ENCODE measurements at places on chromosomes 1 and 21.
A peak's percentile ranks its signal among the peaks of the same experiment; 100 is the strongest.

DNA sequence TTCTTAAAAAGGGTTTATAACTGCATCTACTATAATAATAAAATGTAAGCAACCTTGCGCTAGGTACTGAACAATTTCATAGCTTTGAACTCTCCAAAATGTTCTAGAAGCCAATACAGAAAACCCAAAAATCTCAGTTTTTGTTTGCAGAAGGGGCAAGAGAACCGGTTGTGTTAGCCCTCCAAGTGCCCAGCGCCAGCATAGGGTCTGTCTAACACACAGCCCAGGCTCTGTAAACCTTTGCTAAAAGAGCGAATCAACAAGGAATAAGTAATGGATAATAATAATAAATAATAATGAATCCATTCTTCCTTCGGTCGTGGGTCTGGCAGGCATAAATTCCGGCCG is 333 bp upstream of the CHAF1B start:
- DNase-seq, result no peak

DNA sequence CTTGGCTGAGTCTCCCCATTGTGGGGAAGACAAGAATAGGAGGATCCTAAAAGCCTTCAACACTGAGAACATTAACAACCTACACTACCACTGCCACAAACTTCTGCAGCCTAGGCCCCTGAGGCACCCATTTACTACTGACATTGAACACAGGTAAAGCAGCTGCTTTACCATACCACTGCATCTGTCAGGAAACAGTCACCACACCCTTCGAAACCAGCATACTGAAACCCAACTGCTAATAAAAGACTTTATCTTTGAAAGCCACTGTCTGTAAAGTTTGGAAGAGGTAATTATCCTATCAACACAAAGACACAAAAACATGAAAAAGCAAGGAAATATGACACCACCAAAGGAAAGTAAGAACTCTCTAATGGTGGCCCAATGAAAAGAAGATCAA is 7.4 kb downstream of the IFNAR1 start:
- no peak for DNase-seq

DNA sequence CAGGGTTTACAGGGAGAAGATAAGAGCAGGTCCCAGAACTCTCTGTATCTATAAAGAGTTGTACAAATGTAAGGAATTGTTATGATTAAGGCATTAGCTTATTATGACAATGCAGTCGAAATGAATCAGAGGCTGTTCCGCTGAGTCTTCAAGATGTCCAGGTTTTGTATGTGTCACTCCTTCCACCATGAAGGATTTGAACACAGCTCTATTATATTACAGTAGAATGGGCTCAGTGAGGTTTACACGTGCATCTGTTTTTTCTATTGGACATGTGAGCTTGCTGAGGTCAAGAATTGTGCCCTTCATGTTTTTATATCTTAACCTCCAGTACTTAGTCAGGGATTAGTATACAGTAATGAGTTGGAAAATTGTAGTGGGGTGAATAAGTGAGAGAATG is 86.3 kb downstream of the MPZL1 start:
- DNase-seq, result peak; percentile 71

- no peak for DNase-seq
Observed at GRCh38 chr1:245549996-245550719, 395.4 kb downstream of the KIF26B start.

DNA sequence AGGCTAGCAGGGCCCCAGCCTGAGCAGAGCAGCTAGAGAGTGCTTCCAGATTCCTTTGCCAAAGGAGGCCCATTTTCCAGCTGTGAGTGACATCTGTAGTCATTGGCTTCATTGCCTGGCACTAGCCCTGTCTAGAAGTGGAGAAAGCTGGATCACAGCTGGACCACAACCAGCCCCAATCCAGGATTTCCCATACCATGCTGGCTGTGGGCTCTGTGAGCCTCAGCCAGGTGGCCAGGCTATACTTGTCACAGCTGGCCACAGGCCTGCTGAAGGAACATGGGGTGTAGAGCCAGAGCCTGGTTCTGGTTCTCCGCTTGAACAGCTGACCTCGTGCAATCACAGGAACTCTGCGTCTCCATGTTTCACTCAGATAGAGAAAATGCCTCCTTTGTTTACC is 36.6 kb downstream of the RIMKLA start:
- DNase-seq, result no peak

DNA sequence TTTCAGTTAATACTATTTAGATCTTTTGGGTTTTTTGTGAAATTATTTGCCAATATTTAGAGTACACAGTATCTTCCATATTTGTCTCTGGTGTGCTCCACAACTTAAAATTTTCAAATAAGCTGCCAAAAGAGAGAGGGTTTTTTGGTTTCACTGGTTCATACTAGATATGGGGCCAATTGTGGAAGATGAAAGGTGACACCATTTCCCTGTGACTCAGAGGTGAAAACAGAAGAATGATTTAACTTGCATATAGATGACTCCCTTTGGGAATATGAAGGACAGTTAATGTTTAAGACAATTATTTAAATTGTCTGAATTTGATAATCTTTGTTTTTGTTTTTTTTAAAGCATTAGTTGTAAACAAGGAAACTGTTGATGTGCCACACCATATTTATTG is 37.5 kb downstream of the IVNS1ABP start:
- peak; percentile 11 for DNase-seq

DNA sequence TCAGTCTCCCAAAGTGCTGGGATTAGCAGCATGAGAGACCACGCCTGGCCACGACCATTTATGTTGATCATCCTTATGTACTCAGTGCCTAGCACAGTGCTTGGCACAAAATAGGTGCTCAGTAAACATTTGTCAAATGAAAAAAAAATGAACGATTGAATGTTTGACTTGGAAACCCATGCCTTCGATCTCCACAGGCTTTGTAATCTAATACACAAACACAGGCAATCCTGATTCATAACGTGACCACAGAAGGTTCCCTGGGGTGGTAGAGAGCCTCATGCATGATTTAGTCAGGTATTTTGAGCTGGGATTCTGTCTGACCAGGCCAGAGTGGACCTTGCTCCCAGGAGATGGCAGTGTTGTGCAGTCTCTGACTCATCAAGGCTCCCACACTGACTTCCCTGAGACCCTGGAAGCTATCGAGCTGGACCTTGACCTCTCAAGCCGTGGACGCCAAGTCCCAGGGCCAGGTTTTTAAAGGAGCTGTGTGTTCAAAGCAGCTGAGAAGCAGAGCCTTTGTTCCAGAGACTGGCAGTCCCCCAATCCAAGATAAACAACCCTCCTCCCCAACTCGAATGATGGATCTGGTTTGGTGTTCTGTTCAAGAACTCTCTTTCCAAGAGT is 81.1 kb downstream of the PGM1 start:
- peak; percentile 87 for DNase-seq

GRCh38 chr1:214402613-214403083 is 121.7 kb downstream of the SMYD2 start:
- no peak for DNase-seq

GRCh38 chr1:186289943-186290545 is 85.0 kb downstream of the TPR start:
- DNase-seq, result no peak

DNA sequence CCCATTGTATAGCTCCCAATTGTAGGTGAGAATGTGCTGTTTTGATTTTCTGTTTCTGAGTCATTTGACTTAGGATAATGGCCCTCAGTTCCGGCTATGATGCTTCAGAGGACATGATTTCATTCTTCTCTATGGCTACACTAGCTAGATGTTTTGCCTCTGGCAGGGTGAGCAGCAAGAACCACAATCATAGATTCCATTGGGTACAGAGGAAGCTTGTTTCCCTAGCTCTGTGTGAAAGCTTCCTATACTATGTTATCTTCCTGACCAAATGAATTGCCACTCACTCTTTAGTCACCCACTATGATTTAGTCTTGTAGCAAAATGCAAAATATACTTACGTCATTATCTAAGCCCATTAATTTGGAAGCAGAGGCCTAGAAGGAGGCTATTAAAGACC is 616.3 kb downstream of the PLA2G4A start:
- no peak for DNase-seq

- DNase-seq, result peak; percentile 52
Observed at GRCh38 chr1:216523449-216524190, 100.4 kb upstream of the USH2A start.

- DNase-seq, result no peak
Observed at GRCh38 chr21:36697060-36697850, 1.7 kb upstream of the SIM2 start.

- no peak for DNase-seq
Observed at GRCh38 chr1:197440715-197441114, 172.7 kb downstream of the CRB1 start.

GRCh38 chr1:4611563-4612341 is 42.7 kb upstream of the AJAP1 start:
- DNase-seq, result no peak

DNA sequence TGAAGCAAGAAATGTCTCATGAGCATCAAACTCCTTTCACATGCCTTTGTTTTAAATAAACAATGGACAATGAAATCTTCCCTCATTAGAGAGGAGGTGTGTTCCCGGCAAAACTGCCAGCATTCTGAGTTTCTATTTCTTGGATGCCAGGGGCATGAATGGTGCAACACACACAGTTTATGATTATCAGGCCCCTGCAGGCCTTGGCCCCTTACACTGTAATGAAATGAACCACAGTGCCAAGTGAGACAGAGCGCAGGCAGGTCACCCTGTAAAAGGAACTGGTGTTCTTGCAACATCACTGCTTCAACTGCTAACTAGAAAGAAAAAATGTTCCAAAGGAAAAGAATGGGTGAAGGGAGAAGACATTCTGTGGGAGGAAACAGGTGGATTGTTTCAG is 3.8 kb upstream of the PIGC start:
- no peak for DNase-seq

- DNase-seq, result peak; percentile 62
Observed at GRCh38 chr1:165383067-165383466, 26.6 kb upstream of the LMX1A start.

GRCh38 chr1:191578281-191578680 is 580.0 kb upstream of the RGS18 start:
- DNase-seq, result no peak

- no peak for DNase-seq
Observed at GRCh38 chr1:180094705-180095295, 59.9 kb upstream of the QSOX1 start.

- peak; percentile 65 for DNase-seq
Observed at GRCh38 chr1:155000726-155001424, 1.7 kb upstream of the ZBTB7B start.

DNA sequence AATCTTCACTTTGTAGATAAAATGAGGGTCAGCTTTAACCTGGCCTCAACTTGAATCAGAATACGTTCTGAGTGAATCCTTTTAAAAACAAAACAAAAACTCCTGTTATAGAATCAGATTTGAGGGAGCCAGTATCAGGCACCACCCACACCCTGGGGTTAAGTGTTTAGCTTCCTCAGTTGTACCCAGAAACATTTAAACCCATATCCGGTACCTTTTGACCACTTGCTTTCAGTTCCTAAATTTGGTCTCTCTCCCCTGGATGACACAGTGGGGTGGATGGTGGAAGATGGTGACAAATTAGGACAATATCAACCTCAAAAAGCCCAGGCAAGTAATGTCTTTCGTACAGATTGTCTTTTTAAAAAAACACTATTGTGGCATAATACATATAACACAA is 10.4 kb downstream of the KLHDC7A start:
- no peak for DNase-seq

GRCh38 chr21:41250519-41250918 is 66.1 kb upstream of the FAM3B start:
- no peak for DNase-seq

DNA sequence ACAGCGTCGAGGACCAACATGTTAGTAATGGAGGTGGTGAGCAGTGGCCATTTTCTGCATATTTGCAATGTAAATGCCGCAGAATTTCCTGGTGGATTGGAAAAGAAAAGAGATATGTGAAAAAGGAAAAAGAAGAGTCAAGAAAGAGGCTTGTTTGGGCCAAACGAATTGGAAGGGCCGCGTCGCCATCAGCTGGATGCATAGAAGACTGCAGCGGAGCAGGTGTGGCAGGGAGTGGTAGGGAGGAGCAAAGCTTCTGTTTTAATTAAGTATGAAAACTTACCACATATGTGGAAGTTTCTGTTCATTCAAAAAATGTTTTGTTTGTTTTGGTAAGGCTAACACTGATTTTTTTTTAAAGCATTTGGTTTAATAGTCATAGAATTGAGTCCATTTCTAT is 690.7 kb downstream of the NCAM2 start:
- DNase-seq, result peak; percentile 36

GRCh38 chr1:165423136-165423535 is 21.8 kb downstream of the RXRG start:
- no peak for DNase-seq

GRCh38 chr1:46412893-46413595 is 18.9 kb downstream of the FAAH start:
- DNase-seq, result no peak

DNA sequence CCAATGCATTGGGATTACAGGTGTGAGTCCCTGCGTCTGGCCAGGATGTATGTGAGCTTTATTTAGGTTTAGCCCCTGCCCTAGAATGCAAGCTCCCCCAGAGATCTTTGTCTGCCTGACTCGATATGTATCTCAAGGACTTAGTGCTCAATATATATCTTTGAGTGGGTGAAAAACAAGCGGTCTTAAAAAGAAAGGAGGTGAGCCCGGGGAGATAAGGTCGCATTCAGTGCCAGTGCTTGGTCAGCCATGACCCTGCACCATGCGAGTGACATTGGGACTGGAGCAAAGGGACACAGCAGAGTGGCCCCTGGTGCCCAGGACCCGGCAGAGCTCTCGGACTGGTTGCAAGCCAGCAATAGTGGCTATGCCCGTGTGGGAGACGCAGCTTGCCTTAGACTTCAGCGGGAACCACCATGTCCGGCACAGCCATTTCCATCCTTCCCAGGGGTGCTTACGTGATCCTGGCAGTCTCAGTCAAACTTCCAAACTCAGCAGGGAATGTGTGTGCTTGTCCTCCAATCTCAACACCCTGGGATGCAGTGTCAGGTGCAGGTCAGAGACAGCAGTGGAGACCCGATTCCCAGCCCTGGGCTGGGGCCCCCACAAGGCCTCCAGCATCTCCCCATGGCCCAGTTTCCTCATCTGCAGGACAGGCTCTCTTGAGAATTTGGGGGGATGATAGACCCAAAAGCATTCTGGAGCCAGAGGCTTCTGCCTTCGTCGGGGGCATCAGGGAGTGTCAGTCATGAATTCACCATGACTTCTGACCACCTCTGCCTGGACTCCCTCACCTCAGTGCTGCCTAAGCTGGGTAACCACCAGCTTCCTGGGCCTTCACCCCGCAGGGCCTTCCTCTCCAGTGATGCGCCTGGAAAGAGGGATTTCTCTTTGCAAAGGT is 1.8 kb downstream of the MX2 start:
- no peak for DNase-seq

DNA sequence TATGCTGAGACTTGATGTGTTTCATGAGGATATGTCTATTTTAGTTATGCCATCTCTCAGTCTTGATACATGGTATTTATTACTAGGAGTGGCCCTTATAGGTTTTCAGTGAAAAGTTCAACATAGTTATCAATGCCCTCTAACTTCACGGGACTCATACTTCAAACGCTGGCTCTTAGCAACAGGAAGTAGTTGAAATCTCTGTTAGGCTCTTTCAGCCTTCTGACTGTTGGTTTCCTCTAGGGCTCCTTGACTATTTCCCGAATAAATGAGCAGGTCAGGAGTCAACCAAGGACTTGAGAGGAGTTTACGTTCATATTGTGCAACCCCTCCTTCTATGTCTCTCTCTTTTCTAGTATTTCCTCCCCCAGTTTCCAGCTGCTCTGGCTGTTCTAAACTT is 141.8 kb downstream of the RGS7 start:
- DNase-seq, result no peak

GRCh38 chr1:237154157-237154556 is 112.2 kb downstream of the RYR2 start:
- DNase-seq, result no peak

Data from HFFc6 (cell line).